Stimulated activated CD8-positive, alpha-beta memory T cell treated with anti-CD3 and anti-CD28 coated beads, Interleukin-7, amount 100 ng/mL, for 1 hour (primary cell): ENCODE measurements at places on chromosomes 5 and 9.
A peak's percentile ranks its signal among the peaks of the same experiment; 100 is the strongest.

DNA sequence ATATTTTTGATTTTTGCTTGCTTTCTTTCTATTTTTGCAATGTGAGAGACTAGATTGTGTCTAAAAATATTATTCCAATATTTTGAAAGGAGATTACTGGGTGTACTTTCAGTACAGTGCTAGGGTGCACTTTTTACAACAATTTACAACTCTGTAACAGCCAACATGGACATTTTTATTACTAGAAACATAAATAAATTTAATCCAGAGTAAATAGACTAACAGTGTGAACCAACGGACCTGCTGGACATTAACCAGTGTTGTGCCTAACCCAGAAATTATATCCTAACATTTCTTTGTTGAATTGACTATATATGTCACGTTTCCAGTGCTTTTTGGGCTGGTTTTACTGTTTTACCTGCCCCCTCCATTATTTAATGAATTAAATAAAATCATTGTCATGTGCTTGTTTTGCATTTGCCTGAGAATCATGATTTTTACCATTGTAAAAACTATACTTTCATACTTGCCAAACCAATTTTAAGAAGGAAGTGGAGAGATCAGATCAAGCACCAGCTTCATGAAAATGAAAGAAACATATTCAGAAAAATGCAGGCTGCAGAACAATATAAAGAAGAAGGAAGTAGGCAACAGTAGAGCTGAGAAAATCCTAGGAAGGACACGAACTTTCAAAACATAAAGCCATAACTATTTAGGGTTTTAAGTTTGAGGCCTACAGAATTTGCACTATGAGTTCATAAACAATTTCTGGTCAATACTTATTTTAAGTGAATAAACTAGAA lies 400.8 kb upstream of the PIK3R1 start:
- no peak for DNase-seq

DNA sequence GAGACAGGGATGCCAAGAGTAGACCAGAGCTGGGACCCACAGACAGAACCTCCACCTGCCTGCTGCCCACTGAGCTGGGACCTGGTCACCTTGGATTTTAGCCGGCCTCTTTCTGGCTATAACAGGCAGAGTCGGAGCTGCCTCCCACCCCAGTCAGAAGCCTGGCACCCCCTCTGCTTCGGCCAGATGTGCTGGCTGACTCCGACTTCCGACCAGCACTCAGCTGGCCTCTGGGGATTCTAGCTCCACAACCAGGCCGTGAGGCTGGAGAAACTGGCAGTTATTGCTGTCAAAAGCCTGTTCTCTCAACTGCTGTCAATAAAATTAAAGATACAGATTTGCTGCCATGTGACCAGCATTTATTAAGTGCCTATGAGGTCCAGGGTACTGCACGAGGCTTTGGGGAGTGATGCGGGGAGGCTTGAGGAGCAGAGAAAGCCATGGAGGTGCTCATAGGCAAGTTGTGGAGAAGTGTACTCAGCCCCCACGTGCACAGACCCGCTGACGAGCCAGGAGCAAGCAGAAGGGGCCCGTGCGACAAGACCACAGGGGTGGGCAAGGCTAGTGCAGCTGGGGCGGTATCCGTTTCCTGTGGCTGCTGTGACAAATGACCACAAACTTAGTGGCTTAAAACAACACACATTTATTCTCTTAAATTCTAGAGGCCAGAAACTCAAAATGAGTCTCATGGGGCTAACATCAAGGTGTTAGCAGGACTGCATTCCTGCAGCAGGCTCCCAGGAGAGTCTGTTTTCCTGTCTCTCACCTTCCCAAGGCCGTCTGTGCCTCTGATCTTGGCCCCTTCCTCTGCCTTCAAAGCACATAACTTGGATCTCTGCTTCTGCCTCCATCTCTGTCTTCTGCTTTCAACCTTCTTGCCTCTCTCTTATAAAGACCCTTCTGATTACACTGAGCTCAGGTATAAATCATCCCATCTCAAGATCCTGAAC lies 13.1 kb downstream of the GFI1B start:
- DNase-seq: no peak

DNA sequence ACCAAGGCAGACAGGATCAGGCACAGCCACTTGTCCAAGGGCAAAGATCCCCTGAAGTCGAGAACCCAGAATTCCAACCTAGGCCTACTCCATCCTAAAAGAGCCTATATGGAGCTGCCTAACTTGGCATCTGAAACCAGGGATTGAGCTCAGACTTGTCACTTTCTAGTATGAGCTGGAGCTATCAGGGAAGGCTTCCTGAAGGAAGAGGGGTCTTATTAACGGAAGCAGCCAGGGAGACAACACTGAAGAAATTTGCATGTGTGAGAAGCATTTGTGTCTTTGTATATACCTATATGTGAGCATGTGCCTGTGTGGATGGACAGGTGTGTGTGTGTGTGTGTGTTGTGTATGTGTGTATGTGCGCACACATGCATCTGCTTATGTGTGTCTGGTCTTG lies 4.7 kb upstream of the AQP7 start:
- DNase-seq: no peak

DNA sequence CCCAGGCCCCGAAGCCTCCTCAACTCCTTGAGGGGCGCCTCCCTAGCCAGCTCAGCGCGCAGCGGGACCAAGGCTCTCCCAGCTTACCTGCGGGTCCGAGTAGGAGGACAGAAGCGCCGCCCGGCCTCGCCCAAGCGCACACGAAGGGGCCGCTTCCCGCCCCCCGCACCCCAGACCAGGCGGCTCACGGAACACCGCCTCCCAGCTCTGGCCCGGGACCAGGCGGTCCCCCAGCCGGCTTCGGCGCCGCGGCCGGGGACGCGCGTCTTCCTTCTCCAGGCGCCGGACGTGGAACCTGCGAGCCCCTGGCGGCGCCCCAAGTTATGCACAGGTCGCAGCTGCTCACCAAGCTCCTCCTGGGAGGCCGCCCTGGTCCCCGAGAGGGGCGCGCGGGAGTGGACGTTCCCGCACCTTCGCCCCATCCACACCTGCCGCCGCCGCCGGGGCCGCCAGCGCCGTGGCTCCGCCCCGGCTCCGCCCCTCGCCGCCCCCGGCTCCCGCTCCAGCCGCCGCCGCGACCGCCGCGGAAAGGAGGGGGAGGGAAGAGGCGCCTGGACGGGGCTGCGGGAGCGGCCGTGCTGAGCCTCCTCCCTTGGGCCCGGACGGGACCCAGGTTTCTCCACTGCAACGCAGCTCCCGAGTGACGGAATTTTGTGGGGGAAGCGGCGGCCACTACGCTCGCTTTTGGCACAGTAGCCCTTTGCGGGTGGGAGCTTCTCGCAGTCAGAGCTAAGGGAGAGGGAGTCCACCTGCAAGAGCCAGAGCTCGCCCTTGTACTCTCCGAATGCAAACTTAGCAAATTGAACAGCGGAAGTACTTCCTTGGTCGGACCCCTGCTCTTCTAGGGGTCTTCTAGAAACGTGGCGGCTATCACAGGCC lies 77.5 kb upstream of the IFNE start:
- peak; percentile 14 for DNase-seq

DNA sequence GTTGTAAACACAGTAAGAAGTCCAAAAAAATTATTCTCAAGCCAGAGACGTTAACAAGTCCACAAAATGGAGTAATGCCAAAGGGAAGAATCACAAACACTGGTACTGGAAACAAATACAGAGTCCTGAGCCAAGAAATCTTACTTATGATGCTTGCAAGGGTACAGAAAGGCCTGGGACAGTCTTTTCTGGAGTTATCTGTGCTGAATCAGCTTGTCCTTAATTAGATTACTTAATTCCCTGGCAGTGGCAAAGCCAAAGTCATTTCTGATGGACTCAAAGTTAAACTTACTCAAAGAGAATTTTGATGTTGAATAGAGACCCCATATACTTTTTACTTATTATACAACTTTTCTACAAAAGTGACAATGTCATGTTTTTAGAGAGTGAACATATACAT lies 610.5 kb upstream of the ITGA1 start:
- no peak for DNase-seq

DNA sequence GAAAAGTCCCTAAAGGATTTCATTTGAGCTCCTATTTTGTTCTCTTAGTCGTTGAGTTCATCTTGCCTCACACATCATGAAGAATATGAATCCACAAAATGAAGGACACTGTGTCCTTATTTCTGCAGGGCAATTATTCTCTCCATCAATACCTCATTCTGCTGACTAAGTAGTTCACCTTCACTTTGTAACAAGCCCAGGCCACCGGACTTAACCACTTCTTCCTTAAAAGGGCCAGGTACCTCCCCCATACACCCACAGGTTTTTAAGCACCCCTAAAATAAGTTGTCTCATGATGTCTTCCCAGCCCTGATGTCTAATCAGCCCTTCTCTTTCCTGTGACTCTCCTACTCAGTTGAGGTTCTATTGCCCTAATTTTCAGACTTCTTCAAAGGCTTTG lies 67.1 kb upstream of the PLPP6 start:
- DNase-seq: no peak

DNA sequence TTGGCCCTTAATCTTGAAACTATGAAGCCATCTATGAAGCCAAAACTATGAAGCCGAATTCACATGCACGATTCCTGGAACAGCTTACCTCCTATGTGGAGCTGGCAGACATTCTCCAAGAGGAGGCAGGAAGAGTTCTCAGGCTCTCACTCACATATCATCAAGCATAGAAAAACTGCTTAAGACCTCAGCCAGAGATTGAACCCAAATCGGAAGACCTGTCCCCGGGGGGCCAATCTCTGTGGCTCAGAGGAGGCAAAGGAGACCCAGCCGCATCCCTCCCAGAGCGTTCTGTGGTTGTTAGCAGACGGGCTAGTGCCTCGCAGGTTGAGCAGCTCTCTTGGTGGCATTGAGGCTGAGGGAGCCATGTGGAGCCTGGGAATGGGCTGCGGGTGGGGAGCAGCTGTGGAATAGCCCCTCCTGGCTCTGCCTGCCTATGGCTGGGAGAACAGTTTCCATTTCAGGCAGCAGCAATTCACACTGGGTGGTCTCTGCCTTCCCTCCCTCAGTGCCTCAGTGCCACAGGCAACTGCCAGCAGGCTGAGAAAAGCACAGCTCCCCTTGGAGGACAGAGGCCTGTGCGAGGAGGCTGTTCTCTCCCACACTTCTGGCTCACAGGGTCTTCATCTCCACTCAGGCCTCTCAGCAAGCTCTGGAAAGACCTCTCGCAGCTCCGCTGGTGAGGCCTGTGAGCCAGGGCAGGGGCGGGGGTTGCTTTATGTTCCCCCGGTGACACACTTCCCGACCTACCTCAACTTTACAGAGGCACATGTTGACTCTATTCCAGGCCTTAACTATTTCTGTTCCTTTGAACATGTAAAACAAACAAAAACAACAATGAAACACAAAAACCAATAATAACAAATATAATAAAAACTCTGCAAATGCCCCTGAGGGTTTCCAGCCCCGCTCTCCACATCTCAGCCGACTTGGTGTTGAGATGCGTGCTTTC lies 17.4 kb upstream of the TMEM174 start:
- no peak for DNase-seq

GRCh38 chr9:133713150-133713959 lies 24.8 kb downstream of the SARDH start:
- no peak for DNase-seq

DNA sequence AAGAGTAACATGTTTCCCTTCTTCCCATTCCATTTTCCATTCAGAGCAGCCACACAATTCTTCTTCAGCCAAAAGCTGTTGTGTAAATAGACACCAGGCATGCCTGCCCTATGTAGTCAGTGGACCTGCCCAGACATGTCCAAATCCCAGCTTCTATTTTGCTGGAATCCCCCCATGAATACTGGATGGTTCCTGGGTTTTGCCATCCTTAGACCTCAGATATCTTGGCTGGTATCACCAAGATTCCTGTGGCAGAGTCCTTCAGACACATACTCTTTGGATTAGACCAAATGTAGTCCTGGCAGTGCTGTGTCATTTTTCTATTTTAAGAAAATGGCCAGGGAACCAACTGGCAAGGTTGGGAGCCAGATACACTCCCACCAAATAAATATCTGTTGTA lies 10.3 kb downstream of the FST start:
- DNase-seq: no peak

- no peak for DNase-seq
These were observed 96.6 kb downstream of the UBAP2 start for GRCh38 chr9:33952066-33952465.

GRCh38 chr9:70101265-70101664 lies 57.6 kb downstream of the MAMDC2 start:
- no peak for DNase-seq

DNA sequence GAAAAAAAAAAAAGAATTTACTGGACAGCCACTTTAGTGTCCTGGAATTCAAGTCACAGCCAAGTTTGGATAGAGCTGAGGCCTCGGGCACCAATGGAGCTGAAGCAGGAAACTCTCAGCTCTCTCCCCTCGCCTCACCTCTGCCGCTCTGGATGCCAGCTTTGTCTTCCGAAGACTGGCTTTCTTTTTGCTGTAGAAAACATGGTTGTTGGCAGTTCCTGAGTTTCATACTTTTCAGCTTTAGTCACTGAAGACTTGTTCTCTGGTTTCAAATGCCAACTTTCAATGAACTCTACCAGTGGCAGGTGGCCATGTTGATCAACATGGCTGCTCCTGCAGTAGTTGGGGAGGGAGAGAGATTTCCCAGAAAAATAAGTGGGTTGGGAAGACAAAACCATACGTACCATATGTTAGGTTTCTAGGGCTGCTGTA lies 142.2 kb downstream of the SNX18 start:
- no peak for DNase-seq

- DNase-seq: no peak
These were observed 8.2 kb downstream of the SH3GL2 start for GRCh38 chr9:17587113-17587512.

- no peak for DNase-seq
These were observed 45.6 kb downstream of the GSN start for GRCh38 chr9:121313458-121314152.

GRCh38 chr5:36367524-36367923 lies 65.8 kb upstream of the RANBP3L start:
- no peak for DNase-seq

DNA sequence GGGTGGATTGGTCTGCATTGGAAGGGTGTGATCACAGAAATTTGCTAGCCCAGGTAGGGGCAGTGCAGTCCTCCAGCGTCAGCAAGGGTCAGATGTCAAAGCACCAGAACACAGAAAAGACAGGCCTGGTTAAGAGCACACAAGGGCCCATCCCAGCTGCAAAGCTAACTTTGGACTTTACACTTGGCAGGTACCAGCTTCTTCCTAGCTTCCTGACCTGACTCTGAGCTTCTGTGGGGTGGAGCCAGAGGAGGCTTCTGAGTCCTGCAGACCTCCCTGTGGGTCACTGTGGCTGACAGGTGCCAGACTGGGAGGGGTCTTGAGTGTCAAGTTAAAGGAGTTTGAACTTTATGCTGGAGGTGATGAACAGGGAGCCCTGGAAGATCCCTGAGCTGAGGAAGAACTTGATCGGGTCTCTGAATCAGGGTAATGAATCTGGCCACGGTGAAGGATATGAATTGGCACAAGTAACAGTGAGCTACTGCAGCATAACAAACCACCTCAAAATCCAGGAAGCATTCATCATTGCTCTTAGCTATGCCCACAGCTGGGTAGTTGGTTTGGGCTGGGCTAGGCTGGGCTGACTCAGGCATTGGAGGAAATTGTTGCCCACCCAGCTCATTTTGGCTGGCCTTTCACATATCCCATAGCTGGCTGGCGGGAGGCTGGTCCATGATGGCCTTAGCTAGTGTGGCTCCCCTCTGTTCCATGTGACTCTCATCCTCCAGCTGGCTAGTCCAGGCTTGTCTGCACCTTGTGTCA lies 63.4 kb downstream of the BARX1 start:
- DNase-seq: no peak

- DNase-seq: no peak
These were observed 134.2 kb downstream of the KCNIP1 start for GRCh38 chr5:170638051-170638450.
